Iris pigment epithelial cell (primary cell): ENCODE measurements at places on chromosomes 7 and 10.

- DNase-seq, result peak; percentile 61
These were observed 316.6 kb upstream of the MAGI2 start for GRCh38 chr7:79770063-79770462.

GRCh38 chr7:151286148-151286547 lies 37.7 kb upstream of the SMARCD3 start:
- peak; percentile 27 for DNase-seq

- no peak for DNase-seq
These were observed 291.0 kb upstream of the C7orf33 start for GRCh38 chr7:148299350-148300276.

- peak; percentile 68 for DNase-seq
These were observed 2.2 kb upstream of the ATP6V1F start for GRCh38 chr7:128860158-128861073.

- DNase-seq, result peak; percentile 70
These were observed 26.4 kb upstream of the ANKRD1 start for GRCh38 chr10:90947030-90947960.

DNA sequence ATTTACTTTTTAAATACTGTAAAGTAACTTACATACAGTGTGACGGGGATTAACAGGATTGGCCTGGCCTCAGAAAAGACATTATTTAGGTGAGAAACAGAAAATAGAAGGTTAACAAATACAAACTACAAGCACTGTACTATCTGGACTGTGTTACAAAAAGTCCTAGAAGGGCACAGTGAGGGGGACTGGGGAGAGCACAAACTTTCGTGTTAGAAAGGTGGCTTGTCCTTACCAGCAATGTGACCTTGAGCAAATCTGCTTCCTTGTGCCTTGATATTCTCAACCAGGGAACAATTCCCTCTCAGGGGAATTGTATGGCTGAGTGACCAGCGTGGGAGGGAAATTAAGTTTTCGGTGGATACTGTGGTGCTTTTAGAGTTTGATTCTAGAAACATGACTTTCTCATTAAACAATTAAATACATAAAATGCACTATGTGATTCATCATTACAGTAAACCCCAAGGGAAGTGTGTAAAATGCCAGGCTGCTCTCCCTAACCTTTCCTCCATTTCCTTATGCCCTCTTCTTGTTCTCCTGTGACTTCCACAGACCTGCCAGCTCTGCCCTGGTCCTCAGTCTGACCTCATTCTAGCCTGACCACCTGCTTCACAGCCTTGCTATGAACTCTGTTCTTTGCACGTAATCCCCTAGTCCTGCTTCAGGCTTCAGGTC lies 57.7 kb downstream of the OSBPL3 start:
- DNase-seq, result no peak

GRCh38 chr10:107054469-107055156 lies 109.9 kb downstream of the SORCS1 start:
- no peak for DNase-seq

DNA sequence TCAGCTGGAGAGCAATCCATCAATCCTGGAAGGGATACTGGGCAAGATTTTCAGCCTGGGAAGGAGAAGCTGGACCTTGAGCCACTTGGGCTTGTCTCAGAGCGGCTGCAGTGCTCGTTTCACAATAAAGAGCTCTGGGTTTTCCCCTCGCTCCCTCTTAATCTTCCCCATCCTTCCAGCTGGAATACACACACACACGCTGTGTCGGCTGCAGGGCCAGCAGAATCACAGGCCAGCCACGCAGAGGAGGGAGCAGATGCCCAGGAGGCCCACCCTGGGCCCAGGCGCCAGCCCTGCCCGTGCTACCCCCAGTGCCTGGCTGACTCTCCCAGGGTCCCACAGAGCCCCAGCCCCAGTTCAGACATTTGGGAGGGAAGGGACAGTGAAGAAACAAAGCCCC lies 255.1 kb downstream of the TNS3 start:
- DNase-seq, result peak; percentile 79

GRCh38 chr7:111012799-111013675 lies 77.9 kb upstream of the LRRN3 start:
- DNase-seq, result no peak

DNA sequence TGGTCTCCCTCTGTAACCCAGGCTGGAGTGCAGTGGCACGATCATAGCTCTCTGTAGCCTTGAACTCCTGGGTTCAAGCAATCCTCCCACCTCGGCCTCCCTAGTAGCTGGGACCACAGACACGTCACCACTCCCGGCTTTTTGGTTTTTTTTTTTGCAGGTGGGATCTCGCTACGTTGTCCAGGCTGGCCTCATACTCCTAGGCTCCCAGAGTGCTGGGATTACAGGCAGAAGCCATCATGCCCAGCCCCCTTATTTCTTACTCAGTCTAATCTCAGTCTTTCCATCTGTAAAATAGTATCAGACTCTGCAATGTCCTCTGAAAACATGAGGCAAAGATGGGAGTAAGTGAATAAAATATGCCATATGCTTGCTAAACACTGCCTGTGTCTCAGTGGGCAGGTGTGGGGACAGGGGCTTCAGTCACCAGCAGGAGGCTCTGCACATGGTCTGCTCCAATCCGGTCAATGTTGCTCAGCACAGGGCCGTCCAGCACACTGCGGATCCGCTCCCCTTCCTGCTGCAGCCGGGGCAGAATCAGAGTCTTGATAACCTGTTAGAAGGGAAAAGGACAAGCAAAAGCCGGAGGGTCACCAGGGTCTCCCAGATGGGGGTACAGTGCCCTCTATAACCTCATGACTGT lies 8.2 kb downstream of the AP4M1 start:
- no peak for DNase-seq

GRCh38 chr7:7720193-7720592 lies 1.8 kb upstream of the RPA3 start:
- DNase-seq, result no peak

- DNase-seq, result peak; percentile 59
These were observed 80.0 kb downstream of the C7orf25 start for GRCh38 chr7:42831718-42832522.

GRCh38 chr10:58054881-58055280 lies 212.8 kb downstream of the IPMK start:
- DNase-seq, result peak; percentile 8

GRCh38 chr7:35370687-35371086 lies 116.8 kb upstream of the TBX20 start:
- DNase-seq, result no peak

- no peak for DNase-seq
These were observed 84.2 kb upstream of the STEAP1B start for GRCh38 chr7:22584179-22584578.

GRCh38 chr7:66778201-66778600 lies 37.7 kb downstream of the RABGEF1 start:
- DNase-seq, result peak; percentile 71

- DNase-seq, result no peak
These were observed 1.5 kb downstream of the PDCD4 start for GRCh38 chr10:110872984-110873923.

GRCh38 chr7:133735222-133735621 lies 391.9 kb upstream of the LRGUK start:
- DNase-seq, result peak; percentile 61

- no peak for DNase-seq
These were observed 16.0 kb upstream of the VOPP1 start for GRCh38 chr7:55588379-55588699.

- DNase-seq, result no peak
These were observed 18.1 kb upstream of the PAXIP1 start for GRCh38 chr7:155020996-155021395.

- no peak for DNase-seq
These were observed 215.5 kb upstream of the VSTM2A start for GRCh38 chr7:54326592-54327167.

- peak; percentile 11 for DNase-seq
These were observed 355.4 kb downstream of the HGF start for GRCh38 chr7:81414411-81414810.

DNA sequence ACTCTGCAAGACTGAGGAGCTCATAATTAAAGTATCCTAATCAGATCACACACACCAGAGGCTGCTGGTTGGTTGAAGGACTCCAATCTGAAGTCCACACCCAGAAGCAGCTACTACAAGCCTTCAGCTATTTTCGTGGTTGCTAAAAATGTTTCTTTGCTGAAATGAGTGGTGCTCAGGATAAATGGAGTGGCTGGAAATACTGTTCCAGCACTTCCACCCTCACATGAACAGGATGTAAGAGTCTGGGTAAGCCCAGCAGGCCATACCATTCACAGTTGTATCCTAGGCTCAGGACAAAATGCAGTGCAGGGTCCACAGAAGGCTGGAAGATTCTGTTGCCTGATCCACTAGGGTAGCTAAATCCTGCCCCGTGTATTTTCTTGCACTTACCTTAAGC lies 34.1 kb downstream of the AFAP1L2 start:
- DNase-seq, result no peak

GRCh38 chr7:74070619-74070921 lies 13.0 kb upstream of the LIMK1 start:
- no peak for DNase-seq

DNA sequence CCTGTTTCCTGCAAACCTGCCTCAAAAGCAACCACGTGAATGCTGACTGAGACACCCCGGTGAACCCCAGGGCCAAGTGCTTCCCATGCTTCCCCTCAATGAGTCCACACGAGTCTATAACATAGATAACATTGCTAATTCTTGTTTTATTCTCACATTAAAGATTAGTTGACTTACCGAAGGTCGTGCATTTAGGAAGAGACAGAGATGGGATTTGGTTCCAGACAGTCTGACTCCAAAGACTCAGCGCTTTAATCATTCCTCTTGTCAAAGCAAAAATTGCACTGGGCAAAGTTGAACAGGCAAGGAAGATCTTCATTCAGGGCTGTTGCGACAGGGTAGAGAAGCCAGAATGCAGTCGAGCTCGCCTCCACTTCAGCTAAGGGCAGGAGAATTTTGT lies 435.6 kb upstream of the C7orf33 start:
- DNase-seq, result no peak

GRCh38 chr7:150515248-150516147 lies 826 bp downstream of the GIMAP7 start:
- DNase-seq, result no peak

DNA sequence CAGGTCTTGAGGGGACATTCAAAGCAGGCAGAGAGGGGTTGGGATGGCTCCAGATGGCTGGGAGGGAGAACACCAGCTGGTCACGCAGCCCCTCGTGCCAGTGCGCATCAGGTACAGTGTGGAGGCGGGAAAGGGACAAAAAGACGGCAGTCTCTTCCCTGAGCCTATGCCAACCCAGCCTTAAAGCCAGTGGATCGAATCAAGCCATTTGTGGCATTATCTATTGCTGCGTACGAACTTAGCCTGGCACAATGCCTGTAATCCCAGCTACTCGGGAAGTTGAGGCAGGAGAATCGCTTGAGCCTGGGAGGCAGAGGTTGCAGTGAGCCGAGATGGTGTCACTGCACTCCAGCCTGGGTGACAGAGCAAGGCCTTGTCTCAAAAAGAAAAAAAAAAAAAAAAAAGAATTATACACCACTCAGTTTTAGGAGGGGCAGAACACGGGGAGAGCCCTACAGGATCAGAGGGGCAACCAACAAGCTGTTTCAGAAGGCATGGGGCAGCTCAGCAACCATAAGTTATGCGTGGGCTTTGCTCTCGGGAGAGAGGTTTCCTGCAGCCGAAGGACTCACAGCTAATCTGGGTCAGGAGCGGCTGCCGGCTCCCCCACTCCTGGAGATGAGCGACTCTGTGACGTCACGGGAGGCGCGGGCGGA lies 356 bp upstream of the NDUFB2 start:
- DNase-seq, result peak; percentile 95

DNA sequence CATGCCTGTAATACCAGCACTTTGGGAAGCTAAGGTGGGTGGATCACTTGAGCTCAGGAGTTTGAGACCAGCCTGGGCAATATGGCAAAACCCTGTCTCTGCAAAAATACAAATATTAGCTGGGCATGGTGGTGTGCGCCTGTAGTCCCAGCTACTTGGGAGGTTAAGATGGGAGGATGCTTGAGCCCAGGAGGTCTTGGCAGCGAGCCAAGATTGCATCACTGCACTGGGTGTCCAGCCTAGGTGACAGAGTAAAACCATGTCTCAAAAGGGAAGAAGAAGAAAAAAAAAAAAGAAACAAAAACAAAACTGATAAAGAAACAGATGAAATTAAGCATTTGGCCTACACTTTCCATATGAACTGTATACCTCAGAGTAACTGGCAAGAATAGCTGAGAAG lies 319.2 kb downstream of the PARD3 start:
- peak; percentile 9 for DNase-seq

GRCh38 chr10:131820626-131821025 lies 80.2 kb upstream of the PPP2R2D start:
- DNase-seq, result no peak

- peak; percentile 34 for DNase-seq
These were observed 2.9 kb upstream of the RBM20 start for GRCh38 chr10:110641256-110641655.

DNA sequence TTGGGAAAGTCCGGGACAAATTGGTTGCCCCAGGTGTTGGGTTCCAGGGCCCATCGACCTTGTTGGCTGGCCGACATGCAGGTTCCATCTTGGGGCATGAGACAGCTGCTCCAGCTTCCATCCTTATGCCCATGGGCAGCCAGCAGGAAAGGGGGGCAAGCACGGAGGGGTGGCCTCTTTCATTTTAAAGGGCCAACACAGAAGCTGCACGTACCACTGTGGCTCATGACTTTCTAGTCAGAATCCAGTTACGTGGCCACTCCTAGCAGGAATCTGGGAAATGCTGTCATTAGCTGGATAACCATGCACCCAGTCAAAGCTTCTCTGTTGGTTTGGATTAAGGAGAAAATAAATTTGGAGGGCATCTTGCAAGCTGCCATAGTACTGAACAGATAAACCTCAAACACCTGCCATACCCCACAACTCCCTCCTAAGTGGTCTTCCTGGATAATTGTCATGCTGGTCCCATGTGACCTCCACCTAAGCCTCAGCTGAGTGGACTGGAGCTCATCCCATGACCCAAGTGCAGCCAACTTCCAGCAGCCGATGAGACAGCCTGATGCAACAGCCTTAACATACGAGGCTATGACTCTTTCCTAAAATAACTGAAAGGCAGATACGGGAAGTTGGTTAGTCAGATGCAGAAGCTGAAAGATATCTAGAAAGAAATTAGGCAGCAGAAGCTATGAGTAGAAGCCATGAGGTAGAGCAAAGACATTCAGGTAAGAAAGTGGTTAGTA lies 21.4 kb upstream of the GSDME start:
- peak; percentile 90 for DNase-seq

DNA sequence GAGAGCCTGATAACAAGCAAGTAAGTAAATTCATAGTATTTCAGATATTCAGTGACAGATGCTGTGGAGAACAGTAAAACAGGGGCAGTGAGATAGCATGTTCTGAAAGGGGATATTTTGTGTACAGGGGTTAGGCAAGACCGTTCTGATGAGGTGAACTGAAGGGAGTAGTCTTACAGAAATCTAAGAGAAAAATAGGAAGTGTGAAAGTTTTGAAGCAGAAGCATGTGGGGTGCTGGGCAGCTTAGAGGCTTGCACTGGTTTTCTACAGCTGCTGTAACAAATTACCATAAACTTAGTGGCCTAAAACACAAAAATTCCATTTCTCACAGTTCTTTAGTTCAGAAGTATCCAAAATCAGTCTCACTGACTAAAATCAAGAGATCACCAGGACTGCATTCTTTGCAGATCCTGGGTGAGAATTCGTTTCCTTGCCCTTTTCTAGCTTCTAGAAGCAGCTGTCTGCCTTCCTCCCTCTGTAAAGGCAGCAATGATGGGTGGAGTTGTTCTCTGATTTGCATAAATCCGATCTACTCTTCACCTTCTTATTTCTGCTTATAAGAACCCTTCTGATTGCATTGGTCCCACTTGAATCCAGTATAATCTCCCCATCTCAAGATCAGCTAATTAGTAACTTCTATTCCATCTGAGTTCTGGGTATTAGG lies 7.5 kb upstream of the KLF14 start:
- DNase-seq, result no peak

GRCh38 chr10:132459301-132460003 lies 62.5 kb downstream of the PWWP2B start:
- DNase-seq, result no peak
